Stimulated activated CD4-positive, alpha-beta T cell treated with anti-CD3 and anti-CD28 coated beads, Interleukin-15, amount 100 ng/mL, for 24 hours (primary cell): ENCODE measurements at places on chromosomes 2 and 18.

DNA sequence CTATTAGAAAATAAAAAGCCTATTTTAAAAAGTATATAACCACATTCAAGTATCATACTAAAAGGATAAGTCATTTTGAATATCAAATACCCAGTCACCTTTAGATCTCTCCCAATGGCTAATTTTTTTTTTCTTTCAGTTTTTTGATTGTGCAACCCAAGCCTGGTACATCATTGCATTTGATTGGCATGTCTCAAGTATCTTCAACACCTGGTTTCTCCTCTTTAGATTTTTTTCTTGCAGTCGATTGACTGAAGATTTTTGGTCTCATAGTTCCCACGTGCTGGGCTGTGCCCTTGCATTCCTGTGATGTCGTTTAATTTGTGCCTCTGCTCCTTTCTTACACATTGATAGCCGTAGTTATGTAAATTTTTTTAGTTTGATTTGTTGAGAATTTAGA, 40.7 kb downstream of the ATIC start:
- no peak for DNase-seq

GRCh38 chr2:68653538-68653982, 10.2 kb downstream of the PROKR1 start:
- peak; percentile 71 for DNase-seq

DNA sequence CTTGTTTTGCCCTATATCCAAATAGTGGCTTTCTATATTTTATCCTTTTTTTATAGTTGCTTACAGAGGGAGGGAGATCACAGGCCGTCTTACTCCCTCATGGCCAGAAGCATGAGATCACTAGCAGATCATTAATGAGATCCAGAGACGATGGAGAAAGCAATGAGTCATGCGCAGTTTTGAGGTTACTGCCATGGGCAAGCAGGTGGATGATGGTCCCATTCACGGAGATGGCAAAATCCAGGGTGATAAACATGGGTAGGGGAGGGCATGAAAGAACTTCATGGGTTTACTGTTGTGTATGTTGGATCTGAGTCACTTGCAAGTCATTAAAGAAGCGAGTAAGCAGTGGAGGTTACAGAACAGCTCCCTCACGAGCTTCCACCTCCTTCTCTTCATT, 60.4 kb downstream of the C18orf63 start:
- DNase-seq = no peak

DNA sequence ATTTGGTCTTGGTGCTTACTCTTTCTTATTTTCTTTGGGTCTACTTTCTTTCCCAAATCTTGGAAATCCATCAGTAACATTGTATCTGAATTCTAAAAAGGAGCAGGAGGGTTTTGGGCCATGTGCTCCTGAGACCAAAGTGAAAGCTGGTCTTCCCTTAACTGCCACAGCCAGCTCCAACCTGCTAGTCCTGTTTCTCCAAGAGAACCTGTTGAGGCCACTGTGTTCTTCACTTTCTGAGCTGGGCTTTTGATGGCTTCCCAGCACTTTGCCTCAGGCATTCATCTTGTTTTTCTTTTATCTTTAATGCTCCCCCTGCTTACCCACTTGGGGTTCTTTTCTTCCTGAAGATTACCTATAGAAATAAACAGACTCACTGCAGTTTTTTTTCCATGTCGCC, 53.3 kb downstream of the ARHGAP28 start:
- DNase-seq = no peak

DNA sequence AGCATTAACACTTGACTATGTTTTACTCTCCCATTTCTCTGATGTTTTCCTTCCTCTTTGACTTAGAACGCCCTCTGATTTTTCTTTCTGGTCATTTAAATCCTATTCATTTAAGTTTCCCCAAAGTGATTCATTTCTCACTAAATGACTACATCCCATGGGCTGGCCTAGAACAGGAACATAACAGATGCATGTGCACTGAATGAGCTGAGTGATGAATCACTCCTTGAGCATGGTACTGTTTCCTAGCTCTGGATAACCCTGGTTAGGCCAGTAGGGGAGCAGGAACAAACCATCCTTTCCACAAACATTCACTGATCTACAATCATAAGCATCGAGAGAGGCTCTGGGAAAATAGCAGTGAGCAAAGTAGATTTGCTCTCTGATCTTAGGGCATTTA, 221.9 kb upstream of the SETBP1 start:
- DNase-seq = no peak

DNA sequence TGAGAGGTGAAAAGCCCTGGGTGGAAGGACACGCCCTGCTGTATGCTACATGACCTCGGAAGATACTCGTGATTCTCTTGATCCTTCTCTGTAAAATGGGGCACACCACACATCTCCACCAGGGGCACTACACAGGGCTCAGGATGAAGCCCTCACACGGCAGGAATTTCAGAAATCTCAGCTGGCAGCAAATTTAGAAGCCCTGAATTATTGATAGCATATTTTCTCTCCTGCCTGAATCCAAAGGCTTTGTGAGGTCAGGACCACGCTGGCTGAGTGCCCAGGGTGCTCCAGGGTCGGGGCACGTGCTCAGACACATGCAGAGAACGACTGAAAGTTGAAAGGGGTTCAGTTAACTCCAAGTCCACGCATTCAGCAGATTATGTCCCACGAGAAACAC, 42.1 kb upstream of the GALR1 start:
- DNase-seq = peak; percentile 60

DNA sequence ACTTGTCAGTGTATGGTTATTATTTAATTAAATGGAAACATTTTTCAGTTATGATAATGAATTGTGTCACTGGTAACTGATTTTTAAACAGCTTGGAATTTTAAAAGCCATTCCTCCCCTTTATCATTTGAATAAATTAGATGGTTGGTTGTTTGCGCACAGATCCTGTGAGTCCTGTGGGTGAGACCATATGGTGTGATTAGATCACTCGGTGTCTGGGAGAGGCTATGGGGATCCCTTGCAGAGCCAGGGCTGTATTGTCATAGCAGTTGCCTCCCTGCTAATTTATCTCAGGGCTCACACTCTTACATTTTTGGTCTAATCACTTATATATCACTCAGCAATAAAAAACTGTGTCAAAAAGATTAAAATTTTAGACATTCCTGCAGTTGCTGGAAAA, 133.5 kb downstream of the ASXL3 start:
- DNase-seq = no peak

DNA sequence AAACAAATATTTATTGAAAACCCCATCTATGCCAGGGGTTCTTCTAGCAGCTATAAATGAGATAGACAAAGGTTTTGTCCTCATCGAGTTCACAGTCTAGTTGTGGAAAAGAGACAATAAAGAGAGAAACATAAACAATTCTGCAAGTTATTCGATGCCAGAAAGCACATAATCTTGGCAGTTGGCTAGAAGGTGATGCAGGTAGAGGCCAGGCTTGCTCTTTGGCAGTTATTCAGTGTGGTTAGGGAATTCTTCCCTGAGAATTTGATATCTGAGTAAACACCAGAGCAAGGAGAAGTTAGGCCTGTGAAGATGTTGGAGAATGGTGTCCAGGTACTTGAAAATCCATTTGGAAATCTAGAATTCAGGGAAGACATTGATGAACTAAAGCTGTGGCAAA, 547.4 kb downstream of the SLC4A3 start:
- DNase-seq = no peak

DNA sequence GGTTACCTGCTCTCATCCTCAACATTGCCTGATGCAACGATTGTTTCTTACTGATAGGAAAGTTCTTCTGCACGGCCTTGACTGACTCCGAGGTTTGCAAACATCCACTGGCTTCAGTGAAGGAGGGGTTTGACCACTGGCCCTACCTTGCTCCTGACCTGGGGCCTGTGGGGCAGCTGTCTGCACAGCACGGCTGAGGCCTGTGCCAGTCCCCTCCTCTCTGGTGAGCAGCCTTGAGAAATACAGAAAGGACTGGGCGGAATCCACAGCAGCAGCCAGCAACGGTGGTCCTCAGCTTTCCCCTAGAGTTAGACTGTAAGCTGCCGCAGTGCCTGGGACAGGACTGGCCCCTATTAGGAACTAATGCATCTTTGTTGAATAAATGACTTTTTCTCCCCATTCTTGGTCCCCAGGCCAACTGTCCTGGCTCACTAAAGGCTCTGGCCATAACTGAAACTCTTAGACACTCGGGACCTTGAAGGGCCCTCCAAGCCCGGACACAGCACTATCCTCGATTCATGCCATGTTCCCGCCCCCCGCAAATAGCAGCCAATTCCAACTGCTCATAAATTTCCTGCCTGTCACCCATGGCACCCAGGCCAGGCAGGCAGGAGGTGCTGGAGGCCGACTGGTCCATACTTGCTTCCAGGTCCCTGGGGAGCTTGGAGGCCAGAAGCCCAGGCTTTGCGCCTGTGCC, 26.7 kb downstream of the ATOH8 start:
- DNase-seq = no peak
